ENCODE measurements at places on chromosomes 11 and 22.

GRCh38 chr11:23990346-23991164 is 506.3 kb upstream of the LUZP2 start:
- DNase-seq, result no peak

DNA sequence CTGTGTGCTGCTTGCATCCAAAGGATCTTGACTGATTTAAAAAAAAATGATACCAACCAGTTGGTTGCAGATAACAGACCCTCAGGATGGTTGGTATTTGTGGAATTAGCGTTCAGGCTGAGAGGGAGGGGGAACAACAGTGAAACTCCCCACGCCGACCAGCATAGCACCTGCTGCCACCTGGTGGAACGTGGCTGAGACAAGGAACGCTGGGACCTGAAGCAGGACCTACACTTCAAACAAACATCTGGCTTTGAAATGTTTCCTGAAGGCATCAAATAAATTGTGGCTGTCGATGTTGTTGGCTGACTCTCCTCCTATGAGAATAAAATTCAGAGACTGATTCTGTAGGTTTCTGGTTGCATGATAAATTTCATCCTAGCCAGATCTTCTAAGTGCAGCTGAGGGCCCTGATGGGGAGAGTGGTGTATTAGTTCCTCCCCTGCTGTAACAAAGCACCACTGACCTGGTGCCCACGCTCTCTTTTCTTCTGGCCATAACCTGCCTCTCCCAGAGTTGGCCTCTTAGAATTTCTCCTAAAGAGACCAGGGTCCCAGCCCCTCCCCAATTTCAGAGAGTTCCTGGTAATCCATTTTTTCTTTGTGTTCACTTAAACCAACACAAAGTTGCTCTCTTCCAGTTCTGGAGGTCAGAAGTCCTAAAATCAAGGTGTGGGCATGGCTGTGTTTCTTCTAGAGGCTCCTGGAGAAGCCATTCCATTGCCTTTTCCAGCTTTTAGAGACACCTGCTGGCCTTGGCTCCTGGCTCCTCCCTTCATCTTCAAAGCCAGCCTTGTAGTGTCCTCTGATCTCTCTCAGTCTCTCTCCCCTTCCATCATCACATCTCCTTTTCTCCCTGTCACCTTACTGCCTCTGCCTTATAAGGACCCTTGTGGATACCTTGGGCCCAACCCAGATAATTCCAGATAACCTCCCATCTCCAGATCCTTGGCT is 17.3 kb downstream of the APOL2 start:
- no peak for DNase-seq

DNA sequence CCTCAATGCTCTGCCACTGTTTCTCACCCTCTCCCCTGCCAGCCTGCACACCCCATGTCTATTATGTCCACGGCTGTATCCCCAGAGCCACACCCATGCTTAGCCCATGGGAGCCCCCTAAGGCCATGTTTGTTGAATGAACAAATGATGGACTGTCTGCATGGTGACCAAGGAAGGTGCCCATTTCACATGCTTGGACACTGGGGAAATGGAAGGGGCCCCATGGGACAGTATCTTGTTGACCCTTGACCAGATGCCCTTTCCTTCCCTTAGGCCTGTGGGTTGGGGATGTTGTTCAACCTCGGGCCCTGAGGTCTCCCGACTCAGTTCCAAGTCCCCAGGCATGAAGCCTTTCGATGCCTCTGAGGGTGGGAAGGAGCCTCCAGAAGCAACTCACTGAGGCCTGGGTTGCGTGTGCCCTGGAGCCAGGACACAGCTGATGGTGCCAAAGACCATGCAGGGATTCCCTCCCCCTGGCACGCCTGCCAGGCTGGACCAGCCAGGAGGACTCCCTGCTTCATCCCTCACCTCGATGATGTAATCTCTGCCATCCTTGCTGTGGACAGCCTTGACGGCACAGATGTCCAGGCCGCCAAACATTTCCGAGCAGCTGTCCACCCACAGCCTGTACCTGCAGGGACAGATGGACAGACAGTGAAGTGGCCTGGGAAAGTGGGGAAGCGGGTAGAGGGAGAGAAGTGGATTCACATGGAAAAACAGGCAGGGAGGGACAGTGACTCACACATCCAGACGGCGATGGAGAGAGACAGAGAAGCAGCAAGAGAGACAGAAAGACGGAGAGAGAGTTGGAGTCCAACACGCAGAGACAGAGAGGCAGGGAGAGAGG is 58.9 kb downstream of the FBXO7 start:
- DNase-seq, result no peak

DNA sequence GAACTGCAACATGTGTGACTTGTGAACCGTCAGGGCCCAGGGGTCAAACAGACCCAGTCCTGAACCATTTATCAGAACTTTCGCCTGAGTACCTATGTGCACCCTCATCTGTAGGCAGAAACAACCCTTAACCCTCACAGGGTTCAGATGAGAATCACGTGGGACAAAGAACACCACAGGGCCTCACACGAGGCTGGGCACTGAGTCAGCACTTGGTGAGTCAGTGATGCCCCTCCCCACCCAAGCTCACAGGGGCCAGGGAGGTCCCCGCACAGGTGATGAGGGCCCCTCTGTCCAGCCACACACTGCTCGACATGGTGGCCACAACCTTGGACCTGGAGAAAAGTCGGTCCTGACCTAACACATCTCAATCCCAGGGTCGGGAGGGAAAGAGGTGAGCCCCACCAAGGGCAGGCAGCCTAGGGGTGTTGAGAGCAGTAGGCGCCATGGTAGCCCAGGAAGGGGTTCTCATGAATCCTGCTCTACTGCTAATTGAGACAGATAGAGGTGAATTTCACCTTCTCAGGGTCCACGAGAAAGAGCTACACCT is 176.4 kb downstream of the SHANK2 start:
- DNase-seq, result no peak

GRCh38 chr11:132072044-132072857 is 701.8 kb downstream of the NTM start:
- DNase-seq, result no peak

DNA sequence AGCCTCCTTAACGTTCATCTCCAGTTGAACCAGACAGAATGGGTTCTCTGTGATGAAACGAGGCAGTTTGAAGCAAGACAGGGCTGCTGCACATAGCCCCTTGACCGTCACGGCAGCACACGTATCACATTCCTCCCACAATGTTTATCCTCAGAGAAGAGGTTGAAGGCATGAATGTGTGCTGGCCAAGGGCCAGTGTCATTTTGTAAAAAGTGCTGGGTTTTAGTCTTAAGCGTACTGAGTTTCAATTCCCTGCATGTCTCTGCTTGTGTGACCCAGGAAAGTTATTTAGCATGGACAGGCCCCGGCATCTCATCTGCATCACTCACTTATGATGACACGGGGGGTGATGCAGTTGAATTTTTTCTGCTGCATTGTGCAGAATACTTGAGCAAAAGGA is 31.6 kb downstream of the TTC12 start:
- DNase-seq, result no peak

DNA sequence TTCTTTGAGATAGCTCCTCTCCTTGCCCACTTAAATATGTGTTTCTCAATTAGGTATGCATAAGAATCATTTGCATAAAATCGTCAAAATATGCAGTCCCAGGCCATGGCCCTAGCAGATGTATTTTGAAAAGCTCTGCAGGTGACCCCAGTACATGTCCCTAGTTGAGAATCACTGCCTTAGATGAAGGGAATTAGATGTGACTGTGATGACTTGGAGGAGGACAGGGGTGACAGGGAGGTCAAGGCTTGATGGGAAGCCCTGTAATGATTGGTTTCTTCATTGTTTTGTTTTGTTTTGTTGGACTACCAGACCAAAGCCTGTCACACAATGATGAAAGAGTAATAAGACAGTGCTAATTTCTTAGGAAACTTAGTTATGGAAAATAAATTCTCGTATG is 74.4 kb downstream of the TNRC6B start:
- DNase-seq, result no peak

- no peak for DNase-seq
These were observed 49.5 kb upstream of the HSPA8 start for GRCh38 chr11:123111465-123111864.

DNA sequence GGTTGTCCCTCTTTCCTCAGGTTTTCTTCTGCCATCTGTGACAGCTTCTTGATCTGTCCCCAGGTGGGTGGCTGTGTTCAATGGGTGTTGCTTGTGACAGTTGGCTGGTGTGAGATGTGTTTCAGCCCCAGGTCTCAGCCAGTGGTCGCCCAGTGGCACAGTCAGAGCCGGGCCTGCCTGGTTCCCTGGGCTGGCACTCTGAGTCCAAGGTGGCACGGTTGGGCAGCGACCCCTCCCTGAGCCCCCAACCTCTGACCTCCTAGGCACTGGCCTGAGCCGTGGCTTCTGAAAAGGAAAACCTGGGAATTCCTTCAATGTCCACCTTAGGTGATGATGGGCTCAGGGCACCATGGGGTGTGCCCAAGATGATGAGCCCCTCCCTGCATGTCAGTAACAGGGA is 14.0 kb upstream of the PRODH start:
- no peak for DNase-seq

DNA sequence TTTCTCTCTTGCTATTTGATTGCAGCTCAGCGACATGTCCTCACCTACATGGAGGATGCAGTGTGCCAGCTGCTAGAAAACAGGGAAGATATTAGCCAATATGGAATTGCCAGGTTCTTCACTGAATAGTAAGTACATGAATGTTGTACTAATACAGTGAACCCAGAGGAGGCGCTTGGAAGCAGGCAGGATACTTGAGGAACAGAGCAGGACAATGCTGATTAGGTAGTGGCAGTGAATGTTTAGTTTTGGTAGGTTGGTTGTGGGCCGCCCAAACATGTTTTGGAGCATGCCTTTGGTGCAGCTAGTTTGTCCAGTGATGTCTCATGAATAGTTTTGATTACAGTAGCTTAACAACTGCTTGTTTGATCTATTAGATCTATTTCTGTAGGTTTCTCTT is 50.6 kb downstream of the CSTPP1 start:
- no peak for DNase-seq

DNA sequence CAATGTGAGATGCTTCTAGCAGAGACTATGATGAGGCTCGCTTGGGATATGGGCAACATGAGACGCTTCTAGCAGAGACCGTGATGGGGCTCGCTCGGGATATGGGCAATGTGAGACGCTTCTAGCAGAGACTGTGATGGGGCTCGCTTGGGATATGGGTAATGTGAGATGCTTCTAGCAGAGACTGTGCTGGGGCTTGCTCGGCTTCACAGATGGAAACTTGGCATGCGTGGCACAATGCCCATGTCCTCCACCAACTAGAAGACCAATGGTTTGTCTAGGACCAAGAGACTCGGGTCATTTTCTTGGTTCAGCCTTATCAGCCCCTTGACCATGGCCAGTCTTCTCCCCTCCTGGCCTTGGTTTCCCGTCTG is 7.1 kb downstream of the MYEOV start:
- DNase-seq, result no peak

- no peak for DNase-seq
These were observed 10.1 kb downstream of the ATP5MG start for GRCh38 chr11:118411530-118411929.

DNA sequence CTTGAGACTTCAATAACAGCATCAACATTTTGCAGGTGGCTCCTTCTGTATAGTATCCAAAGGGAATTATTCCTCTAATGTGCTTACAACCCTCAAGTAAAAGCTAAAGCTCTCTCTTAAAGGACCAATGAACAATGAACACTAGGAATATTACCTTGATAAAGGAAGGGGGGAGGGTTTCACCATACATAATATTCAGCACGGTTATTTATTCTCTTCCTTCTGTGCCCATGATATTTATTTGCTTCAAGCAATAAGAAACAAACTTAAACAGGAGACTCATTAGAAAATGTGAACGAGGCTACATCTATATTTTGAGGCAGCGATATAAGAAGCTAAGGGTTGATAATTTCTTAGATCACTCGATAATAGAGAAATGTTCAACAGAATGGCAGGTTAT is 21.2 kb downstream of the BLID start:
- DNase-seq, result no peak

DNA sequence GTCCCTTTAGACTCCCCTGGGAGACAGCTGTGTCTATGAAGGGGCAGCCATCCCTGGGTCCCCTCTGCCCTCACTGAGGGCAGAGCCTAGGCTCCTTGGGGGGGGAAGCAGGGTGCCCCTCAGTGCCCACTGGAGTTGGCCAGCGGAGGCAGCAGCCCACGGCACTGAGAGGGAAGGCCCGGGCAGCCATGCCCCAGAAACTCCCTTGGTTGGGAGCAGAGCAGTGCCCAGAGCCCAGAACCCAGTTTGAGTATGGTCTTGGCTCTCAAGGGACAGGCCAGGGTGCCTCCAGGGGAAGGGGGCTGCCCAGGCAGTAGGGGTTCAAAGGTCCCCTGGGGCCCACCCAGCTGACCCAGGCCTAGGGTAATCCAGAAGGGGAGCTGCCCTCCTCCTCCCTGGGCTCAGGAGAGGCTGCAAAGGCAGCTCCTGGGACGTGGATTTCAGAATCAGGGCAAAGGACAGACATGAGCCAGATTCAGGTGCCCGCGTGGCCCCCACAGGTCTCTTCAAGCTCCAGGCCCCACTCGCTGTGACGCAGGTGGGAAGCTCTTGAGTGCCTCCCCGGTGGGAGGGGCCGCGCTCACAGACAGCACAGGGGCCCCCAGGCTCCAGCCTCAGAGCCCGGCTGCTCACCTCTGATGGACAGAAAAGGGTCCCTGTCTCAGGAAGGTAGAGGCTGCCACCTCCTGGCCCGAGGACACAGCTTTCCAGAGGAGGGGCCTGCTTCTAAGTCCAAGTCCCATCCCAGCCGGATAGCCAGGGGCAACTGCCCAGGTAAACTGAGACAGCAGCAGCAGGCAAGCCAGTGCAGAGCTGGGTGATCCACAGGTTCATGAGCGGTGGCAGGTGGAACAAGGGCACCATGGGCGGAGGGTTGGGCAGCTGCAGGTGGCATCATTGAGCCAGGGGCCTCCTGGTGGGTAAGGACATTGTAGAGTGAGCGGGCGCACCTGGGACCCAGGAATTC is 2.6 kb downstream of the C11orf21 start:
- DNase-seq, result peak; percentile 23

GRCh38 chr11:31797190-31798056 is 13.7 kb downstream of the PAX6 start:
- no peak for DNase-seq

DNA sequence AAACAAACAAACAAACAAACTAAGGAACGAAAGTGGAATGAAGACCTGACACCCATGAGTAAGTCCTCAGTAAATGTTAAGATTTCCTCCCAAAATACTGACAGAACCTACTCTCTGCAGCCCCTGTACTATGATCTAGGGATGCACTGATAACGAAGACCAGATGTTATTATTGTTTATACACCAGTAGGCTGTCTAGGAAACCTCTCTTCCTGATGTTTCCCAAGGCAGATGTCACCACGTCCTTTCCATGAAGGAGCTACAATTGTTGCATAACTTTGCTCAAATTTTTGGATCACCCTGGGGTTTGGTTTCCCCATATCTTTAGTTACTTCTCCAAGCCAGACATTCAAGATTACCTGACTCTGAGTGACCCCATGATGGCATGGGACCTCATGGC is 340.7 kb downstream of the MIAT start:
- DNase-seq, result no peak

GRCh38 chr11:69357458-69358397 is 63.8 kb downstream of the MYEOV start:
- peak; percentile 14 for DNase-seq

- DNase-seq, result peak; percentile 50
These were observed 69.2 kb downstream of the CD82 start for GRCh38 chr11:44634401-44635281.

- DNase-seq, result no peak
These were observed 11.6 kb downstream of the ASCL2 start for GRCh38 chr11:2258501-2259465.
